ENCODE measurements at places on chromosomes 5 and 9. TPM values are rescaled to one million over a fixed set of nuclear protein-coding genes. Genes with fewer than 3 reads are reported as not detected.
A peak's percentile ranks its signal among the peaks of the same experiment; 100 is the strongest.

GRCh38 chr5:77353251-77353650, 138.9 kb downstream of the WDR41 start:
- no peak for DNase-seq

The PCDHGB3 gene
- total RNA-seq, result not detected

- DNase-seq, result no peak
These were observed 139.1 kb upstream of the ERCC6L2 start for GRCh38 chr9:95736370-95736769.

GRCh38 chr5:54275361-54275760, 35.0 kb downstream of the ARL15 start:
- DNase-seq, result peak; percentile 41

DNA sequence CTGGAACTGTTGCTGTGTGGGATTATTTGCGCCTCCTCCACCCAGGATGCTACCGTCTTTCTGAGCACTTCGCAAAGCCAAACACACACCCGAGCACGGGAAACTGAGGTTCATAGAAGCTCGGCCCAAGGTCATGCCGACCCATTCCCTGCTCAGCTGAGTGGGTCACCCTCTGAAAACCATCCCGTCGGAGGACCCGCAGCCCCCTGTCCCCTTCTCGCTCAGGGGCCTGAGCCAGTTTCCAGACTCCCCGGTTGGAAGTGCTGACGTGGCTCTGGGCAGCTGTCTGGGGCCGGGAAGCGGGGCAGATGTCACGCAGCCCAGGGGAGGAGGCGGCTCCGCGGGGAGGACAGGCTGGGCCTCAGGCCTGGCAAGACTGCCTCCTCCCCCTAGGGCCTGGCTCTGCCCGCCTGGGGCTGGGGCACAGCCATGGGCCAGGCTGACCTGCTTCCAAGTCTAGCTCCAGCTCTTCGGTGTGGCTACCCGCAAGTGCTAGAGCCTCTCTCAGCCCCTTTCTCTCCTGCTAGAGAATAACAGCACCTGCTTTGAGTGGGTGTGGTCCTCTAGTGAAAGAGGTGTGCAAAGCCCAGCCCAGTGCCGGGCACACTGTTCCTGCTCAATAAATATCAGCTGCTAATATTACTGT, 9.9 kb upstream of the CXXC5 start:
- DNase-seq, result peak; percentile 85

GRCh38 chr9:35078066-35078465, 1.7 kb downstream of the FANCG start:
- DNase-seq, result no peak

The FGF1 gene
- total RNA-seq, result not detected

GRCh38 chr5:155460501-155460931, 447.0 kb downstream of the KIF4B start:
- DNase-seq, result no peak

GRCh38 chr5:66517351-66517750, 78.8 kb upstream of the MAST4 start:
- no peak for DNase-seq

The LCP2 gene
- total RNA-seq, result not detected

The FRMD3 gene
- total RNA-seq, result 2.0 TPM

The OR1J2 gene
- total RNA-seq, result not detected

- DNase-seq, result no peak
These were observed 80.9 kb upstream of the TYRP1 start for GRCh38 chr9:12612211-12612770.

The PTRH1 gene
- total RNA-seq, result 58.3 TPM

GRCh38 chr9:128946571-128947276, 679 bp downstream of the DOLK start:
- peak; percentile 5 for DNase-seq

The SPATA6L gene
- total RNA-seq, result 0.20 TPM

The RLN2 gene
- not detected for total RNA-seq

- no peak for DNase-seq
These were observed 155.1 kb downstream of the BNC2 start for GRCh38 chr9:16715404-16715803.

- DNase-seq, result no peak
These were observed 23.1 kb downstream of the IRF1 start for GRCh38 chr5:132467287-132467984.

GRCh38 chr9:16230731-16231130, 639.7 kb downstream of the BNC2 start:
- DNase-seq, result no peak

All from Caki2 (cell line).